ENCODE measurements at places on chromosomes 13 and 19.

DNA sequence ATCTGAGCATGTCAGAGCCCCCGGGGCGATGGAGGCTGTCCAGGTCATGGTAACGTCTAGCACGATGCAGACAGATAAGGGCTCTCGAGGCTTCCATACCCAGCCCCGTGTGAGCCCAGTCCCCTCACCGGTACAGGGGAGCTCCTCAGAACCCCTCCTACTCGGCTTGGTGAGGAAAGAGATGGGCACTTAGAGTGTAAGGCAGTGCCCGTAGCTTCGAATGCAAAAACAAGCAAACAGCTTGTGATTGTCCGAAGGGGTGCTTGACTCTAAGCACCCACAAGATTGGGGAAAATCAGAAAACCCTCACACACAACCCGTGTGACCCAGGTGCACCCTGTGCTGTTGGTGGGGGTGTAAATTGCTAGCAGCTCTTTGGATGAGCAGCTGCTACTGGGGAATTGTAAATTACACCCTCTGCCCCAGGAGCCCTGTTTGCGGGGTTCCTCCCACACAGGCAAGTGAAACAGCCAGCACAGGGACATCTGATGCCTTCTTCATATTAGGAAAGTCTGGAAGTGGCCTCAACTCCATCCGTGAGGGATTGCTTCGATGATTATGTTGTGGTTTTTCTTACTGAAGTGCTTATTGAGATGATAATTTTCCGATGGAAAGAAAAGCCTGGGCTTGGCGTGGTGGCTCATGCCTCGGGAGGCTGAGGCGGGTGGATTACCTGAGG is 918 bp upstream of the PSPN start:
- no peak for DNase-seq

- DNase-seq = peak; percentile 9
These were observed 1.3 kb upstream of the INTS6 start for GRCh38 chr13:51453959-51454703.

GRCh38 chr13:111372651-111373425 is 52.4 kb downstream of the TEX29 start:
- DNase-seq = no peak

GRCh38 chr13:105147461-105147860 is 1388.0 kb downstream of the EFNB2 start:
- DNase-seq = no peak

DNA sequence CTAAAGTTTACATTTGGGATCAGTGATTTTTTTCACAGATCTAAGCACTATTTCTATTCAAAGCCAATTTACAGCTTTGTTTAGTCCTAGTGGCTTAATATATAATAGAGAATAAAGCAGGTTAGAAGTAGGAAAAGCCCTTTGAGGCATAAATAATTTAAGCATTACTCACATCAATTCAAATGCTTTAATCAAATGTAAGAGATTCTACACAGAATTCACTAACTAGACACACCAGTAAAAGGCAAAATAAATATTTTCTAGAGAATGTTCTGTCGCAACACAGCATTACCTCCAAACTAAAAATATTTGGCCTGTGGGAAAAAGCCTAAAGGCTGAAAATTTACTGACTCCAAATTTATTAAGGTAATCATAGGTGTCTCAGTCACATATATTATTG is 31.3 kb downstream of the KCTD12 start:
- DNase-seq = no peak

DNA sequence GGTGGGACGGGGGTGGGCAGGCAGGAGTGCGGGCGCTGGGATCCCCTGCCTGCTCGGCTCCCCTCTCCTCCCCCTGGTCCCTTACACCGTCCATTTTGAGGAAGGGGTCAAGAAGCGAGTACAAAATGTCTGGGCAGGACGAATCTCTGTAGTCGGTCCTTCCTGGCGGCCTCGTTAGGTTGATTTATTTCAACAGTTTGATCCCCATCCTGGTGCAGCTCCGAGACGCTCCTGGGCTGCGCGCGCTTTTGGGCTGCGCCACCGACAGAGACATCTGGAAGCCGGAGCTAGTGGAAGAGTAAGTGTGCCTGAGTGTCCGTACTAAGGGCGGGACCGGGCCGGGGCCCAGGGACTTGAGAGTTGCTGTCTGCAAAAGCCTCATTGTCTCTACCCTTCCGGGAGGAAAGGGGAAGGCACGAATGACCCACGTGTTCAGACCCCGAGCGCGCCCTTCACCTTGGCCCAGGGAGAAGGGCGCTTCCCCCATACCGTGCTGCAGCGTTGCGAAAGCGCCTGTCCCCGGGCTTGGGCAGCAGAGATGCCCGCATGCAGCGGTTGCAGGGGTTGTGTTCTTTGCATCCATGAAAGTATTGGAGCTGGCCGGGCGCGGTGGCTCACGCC is 1.8 kb downstream of the ZNF114 start:
- DNase-seq = no peak

GRCh38 chr19:49110567-49110966 is 3.6 kb upstream of the LIN7B start:
- DNase-seq = no peak

- DNase-seq = no peak
These were observed 70.0 kb downstream of the CHST8 start for GRCh38 chr19:33691736-33692135.

DNA sequence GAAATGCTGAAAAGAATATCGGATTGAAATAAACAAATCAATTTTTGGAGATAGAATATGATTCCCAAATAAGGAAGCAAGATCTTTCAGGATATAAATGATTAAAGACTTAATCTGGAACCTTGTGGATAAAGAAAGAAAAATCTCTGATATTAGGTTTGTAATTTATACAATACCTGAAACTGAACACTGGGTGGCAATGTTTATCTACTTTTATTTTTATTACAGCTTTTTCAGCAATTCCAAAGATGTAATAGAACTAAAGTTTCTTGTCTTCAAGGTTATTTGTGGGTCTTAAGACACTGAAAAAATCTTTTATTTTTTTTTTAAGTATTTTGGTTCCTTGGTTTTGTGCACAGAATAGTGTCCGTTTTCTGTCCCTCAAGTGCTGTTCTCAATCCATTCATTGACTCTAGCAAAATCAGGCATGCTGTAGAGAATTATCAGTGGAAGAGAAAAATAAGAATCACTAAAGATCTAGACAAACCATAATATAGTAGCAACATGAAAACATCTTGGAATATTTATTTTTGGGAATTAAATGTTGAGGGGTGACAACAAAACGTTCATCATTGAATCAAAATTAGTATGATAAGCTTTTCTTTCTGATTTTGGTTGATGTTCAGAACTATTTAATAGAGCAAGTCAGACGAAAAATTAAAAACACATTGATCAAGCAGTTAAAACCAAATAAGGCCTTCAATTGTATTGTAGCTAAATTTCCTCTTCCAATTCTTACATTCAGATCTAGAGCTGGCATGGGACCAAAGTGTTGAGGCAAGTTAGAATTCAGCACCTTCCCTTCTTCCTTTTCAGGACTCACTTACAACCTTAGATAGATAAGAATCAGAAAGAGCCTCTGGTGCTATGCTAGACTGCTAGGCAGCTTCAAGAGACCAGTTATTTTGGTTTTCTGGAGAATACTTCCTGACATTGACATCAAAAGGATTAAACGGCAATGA is 704.4 kb upstream of the PCDH20 start:
- no peak for DNase-seq

- DNase-seq = no peak
These were observed 916.7 kb downstream of the PCDH9 start for GRCh38 chr13:66313413-66313812.

DNA sequence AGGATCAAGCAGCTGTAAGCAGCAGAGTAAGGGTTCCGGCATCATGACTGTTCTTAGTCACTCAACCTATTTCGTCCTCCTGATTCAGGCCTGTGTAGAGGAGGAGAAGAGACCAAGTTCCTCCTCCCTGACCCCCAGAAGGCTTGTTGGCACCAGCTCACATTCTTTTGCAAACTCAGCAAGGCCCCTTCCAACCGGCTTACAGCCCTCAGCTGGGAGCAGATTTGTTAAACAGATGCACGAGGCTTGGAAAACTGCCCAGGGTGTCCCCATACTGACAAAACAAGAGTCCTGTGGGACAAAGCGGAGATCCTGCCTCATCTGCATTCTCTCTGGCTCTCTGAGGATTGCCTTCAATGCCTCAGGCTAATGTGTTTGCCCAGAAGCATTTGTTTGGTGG is 113.2 kb upstream of the SOX21 start:
- DNase-seq = no peak

- DNase-seq = no peak
These were observed 670 bp upstream of the CHAF1A start for GRCh38 chr19:4401769-4402170.
